Activated T-cell treated with anti-CD3 and anti-CD28 coated beads for 4 hours (primary cell): ENCODE measurements at places on chromosomes 5 and 9.
A peak's percentile ranks its signal among the peaks of the same experiment; 100 is the strongest.

GRCh38 chr9:31597977-31598376 lies 786.5 kb upstream of the ACO1 start:
- DNase-seq = no peak

DNA sequence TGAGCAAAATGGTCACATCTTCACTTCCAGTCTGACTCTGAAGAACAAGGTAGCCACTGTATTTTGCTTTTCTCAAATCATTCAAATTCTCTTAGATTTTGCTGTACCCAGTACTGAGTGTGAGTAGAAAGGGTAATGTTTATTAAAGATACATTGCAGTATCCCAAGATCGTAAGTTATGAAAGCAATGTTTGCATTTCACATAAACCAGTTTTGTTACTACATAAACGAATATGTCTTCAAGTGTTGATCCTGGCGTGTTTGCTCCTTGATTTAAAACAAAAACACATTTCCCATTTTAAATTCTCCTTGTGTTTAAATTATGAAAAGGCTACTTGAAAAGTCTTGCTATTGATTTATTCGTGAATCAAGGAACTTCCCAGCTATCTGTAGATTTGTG lies 22.0 kb downstream of the SNX30 start:
- DNase-seq = no peak

- no peak for DNase-seq
Observed at GRCh38 chr5:159620853-159621540, 290.7 kb upstream of the IL12B start.

DNA sequence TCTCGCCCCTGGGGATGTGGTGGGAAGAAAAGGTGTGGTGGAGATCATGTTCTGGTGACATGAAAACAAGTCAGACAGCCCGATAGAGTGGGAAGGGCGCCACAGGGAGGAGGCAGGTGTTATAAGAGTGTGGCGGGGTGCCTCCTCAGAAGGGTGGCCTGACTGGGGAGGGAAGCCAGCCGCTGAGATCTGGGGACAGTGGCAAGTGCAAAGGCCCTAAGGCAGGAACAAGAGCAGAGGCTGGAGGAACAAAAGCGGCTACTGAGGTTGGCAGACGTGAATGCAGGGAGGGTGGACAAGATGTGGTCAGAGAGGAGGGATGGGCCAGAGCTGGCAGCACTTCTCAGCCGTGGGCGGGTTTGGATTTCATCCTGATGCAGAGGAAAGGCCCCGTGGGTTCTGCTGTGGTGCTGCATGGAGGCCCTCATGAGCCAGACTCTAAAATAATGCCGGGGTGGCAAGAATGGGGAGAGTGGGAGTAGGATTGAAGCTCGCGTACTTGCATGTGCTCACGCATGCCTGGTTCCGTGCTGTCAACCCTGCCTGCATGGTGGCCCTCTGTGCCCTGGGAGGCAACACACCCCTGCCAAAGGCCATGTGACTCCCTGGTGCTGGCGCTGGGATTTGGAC lies 89.2 kb downstream of the MVB12B start:
- no peak for DNase-seq

DNA sequence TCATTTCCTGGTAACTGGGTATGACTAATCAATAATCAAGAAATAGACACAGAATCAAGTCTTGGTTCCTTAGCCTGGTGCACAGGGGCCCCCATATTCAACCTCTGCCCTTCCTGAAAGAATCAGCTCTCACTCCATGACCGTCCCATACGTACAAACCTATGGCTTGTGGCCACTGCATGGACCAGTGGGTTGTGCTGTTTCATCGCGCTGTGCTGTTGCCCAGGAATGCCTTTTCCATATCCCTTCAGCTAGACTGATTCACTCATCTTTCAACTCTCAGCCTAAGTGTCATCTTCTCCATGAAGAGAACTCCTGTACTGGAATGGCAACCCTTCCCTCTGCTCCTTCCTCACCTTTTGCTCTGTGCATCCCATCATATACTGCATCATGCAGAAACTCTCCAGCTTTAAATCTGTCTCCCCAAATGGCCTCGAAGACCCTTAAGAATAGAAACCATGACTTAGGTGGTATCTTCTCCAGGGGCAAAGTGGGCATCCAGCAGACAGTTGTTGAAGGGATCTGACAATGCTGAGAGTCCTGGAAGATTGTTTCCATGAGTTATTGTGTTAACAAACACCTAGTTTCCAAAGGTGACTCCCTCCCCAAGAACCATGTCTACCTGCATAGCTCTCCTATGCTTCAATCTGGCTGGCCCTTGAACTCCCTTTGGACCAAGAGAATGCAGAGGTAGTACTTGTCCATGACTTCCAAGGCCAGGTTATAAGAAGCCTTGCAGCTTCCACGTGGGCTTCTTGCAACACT lies 180.8 kb downstream of the ACTL7B start:
- DNase-seq = no peak

GRCh38 chr9:114504341-114505186 lies 709 bp downstream of the WHRN start:
- peak; percentile 7 for DNase-seq

GRCh38 chr5:17258431-17258830 lies 41.0 kb downstream of the BASP1 start:
- DNase-seq = no peak

DNA sequence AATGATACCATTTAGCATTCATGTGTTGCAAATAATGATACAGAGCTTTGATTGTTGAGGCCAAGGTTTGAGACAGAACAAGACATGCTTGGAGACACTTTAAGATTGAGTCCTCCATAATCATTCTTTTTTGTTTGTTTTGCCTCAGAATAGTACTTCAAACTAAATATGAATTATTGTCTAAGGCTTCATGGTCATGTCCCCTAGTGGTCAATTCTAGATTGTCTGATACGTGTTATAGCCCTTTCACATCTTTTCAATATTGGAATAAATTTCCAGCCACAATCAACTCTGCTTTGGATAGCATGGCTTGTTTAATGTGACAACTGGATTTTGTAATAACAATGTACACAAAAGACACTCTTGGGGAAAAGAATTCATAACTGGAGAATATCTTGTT lies 64.2 kb downstream of the PRLR start:
- no peak for DNase-seq

DNA sequence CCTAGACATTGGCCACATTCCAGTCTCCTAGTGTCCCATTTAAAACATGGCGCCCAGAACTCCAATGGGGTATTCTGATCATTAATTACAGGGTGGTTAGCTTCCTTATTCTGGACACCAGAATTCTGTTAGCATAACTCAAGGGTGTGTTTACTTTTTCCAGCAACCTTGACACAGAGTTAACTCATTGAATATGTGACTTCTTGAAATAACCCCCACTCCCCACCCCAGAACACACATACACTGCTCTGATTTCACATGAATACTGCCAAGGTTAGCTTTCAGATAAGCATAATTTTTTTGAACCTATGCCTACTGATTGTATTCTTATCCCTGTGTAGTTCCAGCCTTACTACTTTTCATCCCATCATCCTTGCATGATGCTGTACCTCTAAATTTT lies 151.1 kb downstream of the SMARCA2 start:
- no peak for DNase-seq

DNA sequence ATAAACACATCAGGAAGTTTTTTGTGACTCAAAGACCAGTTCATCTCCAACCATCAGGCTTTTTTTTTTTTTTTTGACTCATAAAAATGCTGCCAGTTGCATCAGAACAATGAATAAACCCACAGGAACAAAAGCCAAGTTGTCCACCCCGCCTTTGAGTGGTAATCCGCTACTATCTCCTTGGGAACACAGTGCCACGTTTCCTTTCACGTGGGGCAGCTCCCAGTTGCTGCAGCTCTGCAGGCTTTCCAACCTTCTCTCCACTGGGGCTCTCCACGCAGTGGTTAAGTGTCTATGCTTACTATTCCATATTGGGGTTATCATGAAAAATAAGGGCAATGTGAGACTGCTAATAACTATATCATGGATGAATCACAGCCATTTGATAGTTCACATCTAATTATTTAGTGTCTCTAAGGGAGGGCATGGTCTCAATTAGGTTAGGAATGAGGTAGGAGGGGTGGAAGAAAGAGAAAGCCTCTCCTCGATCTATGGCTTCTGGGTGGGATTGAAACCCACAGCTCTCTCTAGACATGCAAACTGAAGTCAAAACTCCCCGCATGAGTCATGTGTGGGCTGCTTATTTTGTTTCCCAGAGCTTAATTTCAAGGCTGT lies 55.8 kb upstream of the ACTBL2 start:
- DNase-seq = no peak

DNA sequence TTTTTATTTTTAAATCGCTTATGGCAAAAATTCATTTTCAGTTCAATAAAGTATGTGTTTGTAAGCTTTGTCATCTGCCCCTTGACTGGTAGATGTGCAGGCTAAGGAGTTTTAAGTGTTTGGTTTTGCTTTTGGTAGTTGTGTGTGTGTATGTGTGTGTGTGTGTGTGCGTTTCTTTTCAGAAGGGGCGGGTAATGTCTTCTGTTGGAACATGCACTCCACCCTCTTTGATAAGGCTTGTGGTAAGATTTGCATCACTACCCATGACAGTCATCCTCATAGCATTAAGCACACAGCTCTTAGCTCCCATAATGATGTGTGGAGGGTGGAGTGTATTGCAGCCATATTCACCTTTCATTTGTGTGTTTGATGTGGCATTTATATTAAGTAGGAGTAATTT lies 92.1 kb upstream of the FSD1L start:
- no peak for DNase-seq

GRCh38 chr9:4832786-4833579 lies 40.2 kb downstream of the RCL1 start:
- DNase-seq = no peak

GRCh38 chr5:101253096-101253495 lies 350.0 kb upstream of the ST8SIA4 start:
- no peak for DNase-seq

DNA sequence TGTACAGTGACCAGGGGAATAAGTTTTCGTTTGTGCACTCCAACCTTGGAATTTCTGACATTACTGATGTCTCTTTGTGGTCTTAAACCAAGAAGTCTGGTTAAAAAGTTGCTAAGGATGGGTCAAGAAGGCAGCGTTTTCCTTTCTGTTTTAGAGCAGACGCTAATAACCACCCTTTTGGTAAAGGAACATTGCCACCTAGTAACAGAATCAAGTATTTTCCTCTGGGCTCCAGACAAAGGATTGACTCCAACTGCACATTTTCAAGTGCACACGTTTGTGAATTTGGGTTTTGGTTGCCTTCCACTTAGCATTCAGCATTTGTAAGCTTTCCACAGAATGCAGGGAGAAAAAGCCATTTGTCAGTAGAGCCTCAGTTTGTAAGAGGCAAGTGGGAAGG lies 22.2 kb upstream of the CEP78 start:
- DNase-seq = no peak

- no peak for DNase-seq
Observed at GRCh38 chr9:37852222-37852621, 51.6 kb downstream of the DCAF10 start.

DNA sequence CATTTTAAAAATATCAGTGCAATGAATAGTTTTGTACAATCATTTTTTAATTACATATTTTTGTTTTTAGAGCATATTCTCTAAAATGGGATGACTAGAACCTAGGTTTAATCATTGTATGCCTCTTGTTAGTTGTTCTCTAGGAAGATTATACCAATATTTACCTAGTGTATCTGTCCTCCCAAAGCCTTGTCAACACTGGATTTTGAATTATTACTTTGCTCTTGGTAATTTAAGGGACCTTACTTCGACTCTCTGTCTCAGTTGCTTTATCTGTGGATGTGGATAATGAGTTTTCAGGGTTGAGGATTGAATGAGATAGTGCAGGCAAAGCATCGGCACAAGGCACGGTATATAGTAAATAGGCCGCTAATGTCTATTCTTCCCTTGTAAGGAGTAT lies 10.9 kb upstream of the PIP5K1B start:
- DNase-seq = no peak

- DNase-seq = no peak
Observed at GRCh38 chr5:109167586-109167985, 242.2 kb downstream of the PJA2 start.

GRCh38 chr9:126219648-126220063 lies 107.0 kb upstream of the MVB12B start:
- no peak for DNase-seq

GRCh38 chr9:104858271-104858670 lies 69.7 kb downstream of the ABCA1 start:
- DNase-seq = no peak

GRCh38 chr9:7906783-7907550 lies 107.4 kb upstream of the DMAC1 start:
- DNase-seq = no peak

DNA sequence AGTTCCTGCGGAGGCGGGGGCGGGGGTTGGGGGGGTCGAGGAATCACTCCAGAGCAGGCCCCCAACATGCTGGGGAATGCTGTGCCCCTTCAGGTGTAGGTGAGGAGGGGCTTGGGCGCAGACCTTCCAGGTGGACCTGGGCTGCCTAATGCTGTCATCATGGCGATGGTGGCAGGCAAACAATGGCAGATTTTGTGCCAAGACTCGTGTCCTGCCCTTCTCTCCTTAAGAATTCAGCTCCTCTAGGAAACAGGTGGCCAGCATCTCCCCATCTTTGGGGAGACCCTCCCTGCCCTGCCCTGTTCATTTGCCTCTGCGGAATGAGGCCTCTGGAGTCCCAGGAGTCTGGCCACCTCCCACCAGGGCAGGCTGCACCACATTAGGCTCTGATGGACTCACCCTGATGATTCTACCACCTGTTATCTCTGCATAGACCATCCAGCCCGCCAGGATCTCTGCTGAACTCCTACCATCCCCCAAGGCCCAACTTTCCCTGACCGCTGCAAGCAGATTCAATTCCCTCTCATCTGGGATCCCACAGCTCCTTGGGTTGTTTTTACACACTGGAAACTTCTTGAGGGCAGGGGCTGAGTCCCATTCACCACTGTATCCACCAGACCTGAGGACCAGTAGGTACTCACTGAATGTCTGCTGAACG lies 10.9 kb upstream of the SLC25A51 start:
- no peak for DNase-seq

- no peak for DNase-seq
Observed at GRCh38 chr5:160119905-160120266, 636 bp upstream of the PWWP2A start.

GRCh38 chr9:18297056-18297841 lies 176.7 kb upstream of the ADAMTSL1 start:
- DNase-seq = no peak

DNA sequence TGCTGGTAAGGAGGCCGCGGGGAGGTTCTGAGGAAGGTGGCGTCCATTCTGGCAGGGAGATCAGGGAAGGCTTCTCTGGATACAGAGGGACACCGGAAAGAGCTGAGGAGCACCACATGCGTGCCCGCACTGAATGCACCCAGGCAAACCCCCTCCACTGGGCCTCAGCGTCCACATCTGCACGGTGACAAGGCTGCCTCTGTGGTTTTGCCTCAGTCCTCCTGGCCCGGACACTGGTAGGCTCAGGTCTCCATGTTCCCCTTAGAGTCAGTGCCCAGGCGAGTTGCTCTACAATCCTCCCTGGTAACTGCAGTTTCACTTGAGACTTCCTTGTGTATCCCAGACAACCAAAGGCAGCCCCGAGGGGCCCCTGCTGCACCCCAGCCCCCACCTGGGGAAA lies 173.3 kb downstream of the MELK start:
- no peak for DNase-seq

GRCh38 chr5:83509540-83509939 lies 38.0 kb downstream of the VCAN start:
- no peak for DNase-seq

GRCh38 chr5:111976705-111977435 lies 219.9 kb upstream of the NREP start:
- no peak for DNase-seq
